ENCODE measurements at places on chromosomes 12 and 14. TPM values are rescaled to one million over a fixed set of nuclear protein-coding genes. Genes with fewer than 3 reads are reported as not detected.

DNA sequence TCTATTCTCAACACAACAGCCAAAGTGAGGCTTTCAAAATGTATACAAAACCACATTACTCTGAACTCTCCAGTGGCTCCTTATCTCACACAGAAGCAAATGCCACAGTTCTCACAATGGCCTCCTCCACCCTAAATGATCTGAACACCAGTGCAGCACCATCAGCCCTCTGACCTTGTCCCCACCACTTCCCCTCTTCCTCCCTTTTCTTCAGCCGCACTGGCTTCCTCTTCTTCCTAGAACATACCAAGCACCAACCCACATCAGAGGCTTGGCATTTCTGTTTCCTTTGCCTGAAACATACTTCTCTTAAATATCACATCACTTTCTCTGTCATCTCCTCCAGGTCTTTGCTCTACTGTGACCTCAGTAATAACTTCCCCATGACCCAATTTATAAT lies 66.3 kb downstream of the GPR135 start:
- no peak for DNase-seq

DNA sequence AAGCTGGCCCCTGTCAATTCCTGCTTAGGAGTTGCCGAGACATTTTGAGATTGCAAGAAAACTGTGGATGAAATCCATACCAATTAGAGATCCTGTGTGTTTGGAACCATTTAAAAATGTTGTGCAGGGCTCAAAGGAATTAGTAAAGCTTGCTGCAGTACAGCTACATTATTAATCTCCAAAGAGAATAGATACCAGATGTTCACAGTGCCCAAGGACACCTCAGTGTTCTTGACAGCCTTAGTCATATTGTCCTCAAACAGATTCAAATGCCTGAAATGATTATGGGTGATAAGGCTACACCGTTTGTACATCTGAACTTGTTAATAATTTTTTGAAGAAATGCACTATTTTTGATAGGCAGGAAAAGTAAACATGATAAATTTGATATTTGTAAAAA lies 164.6 kb downstream of the MSRB3 start:
- DNase-seq: no peak

ALG10 gene
- 3.6 TPM for polyA plus RNA-seq

GRCh38 chr14:57987596-57988300 lies 121.9 kb upstream of the SLC35F4 start:
- DNase-seq: no peak

CPM gene
- 0.26 TPM for polyA plus RNA-seq

NPFF gene
- not detected for polyA plus RNA-seq

DNA sequence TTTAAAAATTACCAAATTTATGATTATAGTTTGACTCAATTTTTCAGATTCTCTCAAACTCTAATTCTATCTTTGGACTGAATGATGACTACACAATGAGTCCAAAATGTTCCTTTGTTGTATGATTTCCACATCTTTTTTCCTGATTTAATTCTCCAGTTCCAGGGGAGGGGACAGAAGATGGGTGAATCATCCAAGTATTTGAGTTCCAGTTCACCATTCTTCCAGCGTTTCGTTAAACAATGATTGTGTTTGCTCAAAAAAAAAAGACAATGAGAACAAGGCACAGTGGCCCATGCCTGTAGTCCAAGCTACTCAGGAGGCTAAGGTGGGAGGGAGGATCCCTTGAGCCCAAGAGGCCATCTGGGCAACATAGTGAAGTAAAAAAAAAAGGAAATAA lies 23.8 kb downstream of the BAZ1A start:
- DNase-seq: no peak

RNF10 gene
- polyA plus RNA-seq: 134 TPM

GRCh38 chr14:102923201-102923924 lies 900 bp downstream of the AMN start:
- DNase-seq: no peak

DNA sequence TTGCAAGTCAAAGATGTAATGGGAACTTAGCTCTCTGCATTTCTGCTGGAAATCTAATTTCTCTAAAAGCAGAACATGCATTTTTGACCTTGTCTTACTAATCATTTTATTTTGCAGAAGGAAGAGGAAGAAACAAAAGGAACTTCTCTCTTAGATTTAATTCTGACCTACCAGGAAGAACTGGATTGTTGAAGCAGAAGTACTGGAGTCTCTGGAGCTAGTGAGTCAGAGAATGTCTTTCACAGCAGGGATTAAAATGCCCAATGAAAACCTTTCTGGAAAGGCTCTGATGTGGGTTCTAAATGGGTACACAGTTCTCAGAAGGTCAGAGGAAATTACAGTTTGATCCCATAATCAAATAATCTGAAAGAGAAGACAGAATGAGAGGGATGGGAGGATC lies 70.8 kb upstream of the GNG2 start:
- no peak for DNase-seq

- no peak for DNase-seq
These were observed 44.9 kb upstream of the MDGA2 start for GRCh38 chr14:47720281-47720680.
